Osteoblast (primary cell): ENCODE measurements at places on chromosomes 2 and 18. TPM values are rescaled to one million over a fixed set of nuclear protein-coding genes. Genes with fewer than 3 reads are reported as not detected.

DNA sequence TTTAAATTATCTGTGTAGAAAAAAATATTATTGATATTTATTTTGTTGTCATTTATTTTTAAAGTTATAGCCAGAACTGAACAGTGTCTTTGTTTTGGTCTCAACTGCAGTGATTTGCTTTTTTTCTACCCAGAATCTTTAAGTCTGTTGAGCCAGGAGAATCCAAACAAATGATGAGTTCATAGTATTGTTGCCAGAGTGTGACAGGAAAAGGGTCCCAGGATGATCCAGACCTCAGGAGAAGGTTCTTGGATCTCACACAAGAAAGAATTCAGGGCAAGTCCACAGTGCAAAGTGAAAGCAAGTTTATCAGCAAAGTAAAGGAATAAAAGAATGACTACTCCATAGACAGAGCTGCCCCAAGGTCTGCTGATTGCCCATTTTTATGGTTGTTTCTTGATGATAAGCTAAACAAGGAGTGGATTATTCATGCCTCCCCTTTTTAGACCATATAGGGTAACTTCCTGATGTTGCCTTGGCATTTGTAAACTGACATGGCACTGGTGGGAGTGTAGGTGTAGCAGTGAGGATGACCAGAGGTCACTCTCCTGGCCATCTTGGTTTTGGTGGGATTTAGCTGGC, 127.1 kb downstream of the AGPS start:
- no peak for DNase-seq

The KLHL14 gene
- total RNA-seq = not detected in 2 replicates

DNA sequence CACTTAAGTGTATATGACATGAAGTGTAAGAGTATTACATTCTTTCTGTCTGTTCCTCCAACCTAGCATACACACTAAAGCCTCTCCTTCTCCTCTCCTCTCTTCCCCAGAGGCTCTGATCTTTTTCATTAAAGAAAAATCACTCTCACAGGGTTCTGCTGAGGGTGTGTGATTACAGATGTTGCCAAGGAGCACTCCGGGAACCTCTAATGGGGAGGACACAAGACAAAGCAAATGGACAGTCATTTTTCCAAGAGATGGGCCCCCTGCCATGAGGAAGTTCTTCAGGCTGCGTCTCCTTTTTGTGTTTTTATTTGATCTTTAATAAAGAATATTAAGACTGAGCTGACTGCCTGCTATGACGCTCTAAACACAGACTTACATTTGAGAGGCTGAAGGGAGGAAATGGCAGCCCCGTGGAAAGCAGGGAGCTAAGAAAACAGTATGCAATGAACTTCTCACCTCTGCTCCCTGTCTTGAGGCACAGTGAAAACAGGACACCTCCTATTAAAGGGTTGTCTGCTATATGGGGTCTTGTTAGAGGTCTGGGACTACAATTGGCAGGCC, 578.1 kb downstream of the PIK3C3 start:
- DNase-seq = no peak

The SPP2 gene
- total RNA-seq = not detected in 2 replicates

The HOXD13 gene
- total RNA-seq = not detected in 2 replicates

GRCh38 chr2:43224131-43224570, 2.3 kb downstream of the ZFP36L2 start:
- DNase-seq = peak; percentile 79

The ECEL1 gene
- total RNA-seq = not detected in 2 replicates

- DNase-seq = no peak
These were observed 249.1 kb upstream of the SALL3 start for GRCh38 chr18:78730546-78730945.

DNA sequence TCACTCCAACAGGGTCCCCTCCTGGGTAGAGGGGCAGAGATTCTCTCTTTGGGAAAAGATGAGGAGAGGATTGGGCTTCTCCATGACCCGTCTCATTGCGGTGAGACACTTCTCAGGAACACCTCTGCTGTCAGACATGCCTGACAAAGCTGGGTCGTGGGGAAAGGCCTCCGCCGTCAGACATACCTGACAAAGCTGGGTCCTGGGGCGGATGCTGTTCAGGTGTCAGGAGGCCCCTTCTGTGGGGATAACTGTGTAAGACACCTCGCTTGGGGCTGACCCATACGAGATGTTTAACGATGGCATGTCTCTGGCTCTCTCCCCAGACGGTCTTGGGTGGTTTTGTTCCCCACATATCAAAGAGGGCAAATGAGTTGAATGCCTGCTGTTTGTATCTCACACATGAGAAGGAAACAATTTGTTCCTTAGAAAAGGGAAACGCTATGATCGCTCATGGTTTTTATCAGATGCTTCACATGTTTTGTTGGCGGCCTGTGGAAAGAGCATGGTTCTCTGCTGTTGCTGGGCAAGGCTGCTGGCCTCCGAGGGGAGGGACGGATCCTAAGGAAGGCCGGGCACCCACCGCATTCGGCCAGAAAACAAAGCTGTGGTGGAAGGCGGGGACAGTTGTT, 40.8 kb upstream of the PXDN start:
- DNase-seq = peak; percentile 45

DNA sequence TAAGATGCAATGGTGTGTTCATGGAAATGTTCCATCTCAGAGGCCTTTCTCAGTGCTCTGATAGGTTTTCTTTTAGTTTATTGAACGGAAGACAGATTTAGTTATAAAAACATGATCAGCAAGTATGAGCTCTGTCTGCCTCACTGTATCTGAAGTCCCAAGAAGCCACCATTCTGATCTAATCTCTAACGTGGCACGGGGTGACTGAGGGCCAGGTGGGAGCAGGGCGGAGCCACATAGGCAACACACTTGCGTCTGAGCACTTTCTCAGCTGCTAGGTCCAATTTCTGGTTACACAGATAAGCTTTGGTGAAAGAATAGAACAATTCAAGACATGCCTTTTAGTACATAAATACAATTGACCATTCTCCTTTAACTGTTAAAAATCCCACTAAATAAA, 60.4 kb downstream of the SNTG2 start:
- DNase-seq = no peak

GRCh38 chr2:102932501-102932900, 170.7 kb downstream of the TMEM182 start:
- no peak for DNase-seq

DNA sequence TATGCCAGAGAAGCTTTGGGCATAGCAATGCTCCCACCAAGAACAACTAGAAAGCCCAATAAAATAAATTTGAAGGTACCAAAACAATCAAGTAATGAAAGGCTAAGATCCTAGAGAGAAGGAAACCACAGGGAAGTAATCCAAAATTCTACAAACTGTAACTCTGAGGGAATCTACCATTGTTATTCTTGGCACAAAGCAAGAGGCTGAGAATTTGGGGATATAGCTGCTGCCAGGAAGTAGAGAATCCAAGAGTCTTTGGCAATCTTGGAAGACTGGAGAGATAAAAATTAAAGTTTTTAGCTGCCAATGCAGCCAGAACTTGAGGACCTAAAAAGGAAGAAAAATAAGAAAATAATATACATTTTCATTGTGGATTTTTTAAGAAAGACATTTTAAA, 68.5 kb downstream of the PIGN start:
- DNase-seq = peak; percentile 10

DNA sequence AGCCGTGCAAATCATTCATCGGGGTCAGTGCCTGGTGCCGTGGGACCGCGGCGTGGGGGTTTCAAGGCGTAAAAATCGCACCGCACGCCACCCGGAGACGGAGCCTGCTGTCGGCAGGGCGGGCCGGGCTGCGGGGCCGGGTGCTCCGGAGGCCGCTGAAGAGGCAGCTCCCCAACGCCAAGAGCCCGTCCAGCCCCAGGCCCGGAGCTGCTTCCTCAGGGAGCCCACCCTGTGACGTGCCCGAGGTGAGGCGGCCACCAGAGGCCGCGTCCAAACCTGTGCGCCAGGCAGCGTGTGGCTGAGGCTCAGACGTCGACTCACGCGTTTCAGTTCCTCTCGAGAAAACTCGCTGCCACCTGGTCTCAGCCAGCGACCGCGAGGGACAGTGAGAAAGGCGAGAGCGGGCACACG, 98.1 kb downstream of the NFATC1 start:
- peak; percentile 74 for DNase-seq

- DNase-seq = no peak
These were observed 20.3 kb downstream of the ACTR3 start for GRCh38 chr2:113910110-113910717.

The GCKR gene
- total RNA-seq = 1.2 and 1.4 TPM in 2 replicates

DNA sequence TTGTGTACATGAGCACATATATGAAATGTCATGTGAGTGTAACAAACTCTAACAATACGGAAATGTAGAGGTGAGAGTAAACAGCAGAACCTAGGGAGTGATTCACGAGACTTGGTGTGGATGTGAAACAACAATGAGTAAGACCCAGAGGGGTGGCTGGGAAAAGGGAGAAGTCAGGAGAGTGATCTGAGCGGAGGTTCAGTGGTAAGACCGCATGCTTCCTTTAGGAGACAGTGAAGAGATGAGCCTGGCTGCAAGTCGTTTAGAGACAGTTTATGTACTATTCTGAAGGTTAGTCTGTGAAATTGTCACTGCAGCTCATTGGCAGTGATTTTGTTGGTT, 150.6 kb downstream of the PRPF40A start:
- no peak for DNase-seq

- peak; percentile 98 for DNase-seq
These were observed 602 bp upstream of the DNPEP start for GRCh38 chr2:219388121-219388906.

The FEV gene
- not detected in 2 replicates for total RNA-seq

DNA sequence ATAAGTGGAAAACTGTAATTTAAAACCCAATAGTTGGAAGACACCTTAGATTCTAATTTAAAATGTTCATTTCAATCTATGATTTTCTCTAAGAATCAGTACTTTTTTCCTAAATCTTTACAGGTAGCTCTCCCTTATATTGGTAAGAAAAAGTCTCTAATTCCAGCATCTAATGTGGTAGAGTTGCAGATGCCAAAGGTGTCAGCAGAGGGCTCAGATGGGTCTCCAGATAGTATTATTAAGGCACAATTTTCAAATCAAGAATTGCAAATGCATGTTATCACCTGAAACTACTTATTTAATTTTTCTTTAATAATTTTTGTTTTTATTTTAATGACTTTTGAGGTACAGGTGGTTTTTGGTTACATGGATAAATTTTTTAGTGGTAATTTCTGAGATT, 25.5 kb upstream of the ITGA4 start:
- DNase-seq = no peak

DNA sequence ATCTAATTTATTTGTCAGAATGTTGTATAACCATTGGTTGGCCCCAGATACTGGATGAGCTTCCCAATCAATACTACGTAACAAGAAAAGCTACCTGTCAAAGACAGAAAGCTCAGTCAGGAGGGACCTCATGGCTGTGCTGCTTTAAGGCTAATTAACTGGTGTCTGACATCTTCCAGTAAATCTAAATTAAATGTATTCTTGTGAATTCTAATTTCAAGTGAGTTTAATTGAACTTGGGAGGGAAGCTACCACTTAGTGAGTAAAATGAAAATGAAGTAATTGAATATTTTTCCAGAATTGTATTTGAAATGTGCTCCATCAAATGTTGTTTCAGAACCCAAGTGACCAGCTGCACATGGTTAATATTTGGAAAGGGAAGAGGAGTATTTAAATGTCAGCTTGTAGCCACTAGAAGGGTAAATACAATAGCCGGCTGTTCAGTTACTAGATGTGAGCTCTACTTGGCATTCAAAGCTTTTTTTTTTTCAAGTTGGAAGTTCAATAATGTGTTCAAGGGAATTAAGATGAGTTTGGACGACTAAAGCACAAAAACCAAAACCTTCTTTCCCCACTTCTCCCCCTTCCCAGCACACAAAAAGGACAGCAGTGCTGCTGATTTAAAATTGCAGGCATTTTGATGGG, 62.0 kb downstream of the GPR39 start:
- no peak for DNase-seq

- no peak for DNase-seq
These were observed 8.0 kb upstream of the MBP start for GRCh38 chr18:77140439-77141109.

The MARCO gene
- total RNA-seq = not detected in 2 replicates
